ENCODE measurements at places on chromosomes 6 and 20.
A peak's percentile ranks its signal among the peaks of the same experiment; 100 is the strongest.

DNA sequence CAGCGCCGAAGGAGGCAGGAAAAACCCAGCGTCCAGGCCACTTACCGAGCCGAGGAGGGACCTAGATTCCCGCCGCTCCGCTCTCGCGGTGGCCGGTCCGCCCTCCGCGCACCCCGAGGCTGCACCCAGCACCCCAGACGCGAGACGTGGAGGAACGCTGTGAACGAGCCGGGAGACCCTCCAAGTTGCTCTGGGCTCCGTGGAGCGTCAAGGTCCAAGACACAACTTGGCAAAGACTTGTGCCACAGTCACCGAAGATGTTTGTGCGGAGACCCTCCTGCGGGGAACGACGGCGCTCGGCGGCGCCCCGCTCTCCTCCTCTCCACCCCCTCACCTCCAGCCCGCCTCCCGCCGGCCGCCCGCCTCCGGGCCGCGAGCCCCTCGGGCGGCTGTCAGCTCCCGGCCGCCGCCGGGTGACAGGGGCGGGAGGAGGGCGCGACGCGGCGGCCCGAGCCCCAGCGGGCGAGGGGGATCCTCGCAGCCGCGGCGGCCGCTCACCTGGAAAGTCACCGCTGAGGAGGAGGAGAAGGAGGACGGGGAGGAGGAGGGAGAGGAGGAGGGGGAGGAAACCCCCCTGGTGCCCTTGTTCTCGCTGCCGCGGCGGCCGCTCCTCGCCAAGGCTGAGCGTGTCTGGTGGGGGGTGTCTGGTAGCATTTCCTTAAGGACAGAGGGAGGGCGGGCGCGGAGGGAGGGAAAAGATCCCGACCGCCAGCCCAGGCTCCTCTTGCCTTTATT lies 637 bp upstream of the HIVEP2 start:
- peak; percentile 42 for DNase-seq

GRCh38 chr20:50116368-50116999 lies 3.5 kb upstream of the UBE2V1 start:
- no peak for DNase-seq

DNA sequence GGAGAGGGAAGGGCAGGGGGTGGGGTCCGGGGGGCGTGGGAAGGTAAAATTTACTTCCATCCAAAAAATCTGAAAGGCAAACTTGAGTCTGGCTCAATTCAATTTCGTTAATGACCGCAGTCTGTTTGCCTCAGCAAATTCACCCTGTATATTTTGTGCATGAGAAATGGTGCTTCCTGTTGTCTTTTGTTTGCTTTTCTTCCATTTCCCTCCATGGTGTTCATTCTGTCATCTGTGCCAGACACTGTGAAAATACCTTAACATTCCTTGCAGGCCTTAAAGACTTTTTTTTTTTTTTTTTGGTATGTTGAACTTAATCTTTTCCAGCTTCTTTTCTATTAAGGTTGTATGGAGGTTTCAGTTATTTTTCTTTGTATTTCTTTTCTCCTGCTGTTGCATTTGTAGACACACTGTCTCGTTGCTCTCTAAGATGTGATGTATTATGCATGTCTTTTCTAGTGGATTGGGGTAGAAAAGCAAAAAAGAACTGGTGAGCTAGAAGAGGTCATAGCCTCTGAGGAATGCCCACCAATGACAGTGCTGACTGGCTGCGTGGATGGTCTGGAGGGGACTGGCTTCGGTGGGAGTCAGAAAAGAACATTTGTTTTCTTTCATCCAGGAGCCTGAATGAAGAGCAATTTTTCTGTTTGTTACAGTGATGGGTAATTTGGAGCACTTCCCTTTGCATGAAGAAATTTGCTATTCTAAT lies 585.0 kb upstream of the MAP3K7 start:
- no peak for DNase-seq

GRCh38 chr6:24825130-24825630 lies 26.5 kb upstream of the ARMH2 start:
- no peak for DNase-seq

- DNase-seq, result no peak
Measured at GRCh38 chr6:2850538-2851113, 9.0 kb upstream of the SERPINB1 start.

- DNase-seq, result no peak
Measured at GRCh38 chr6:159981403-159982245, 12.7 kb downstream of the IGF2R start.

- no peak for DNase-seq
Measured at GRCh38 chr20:33896509-33896908, 85.4 kb downstream of the CHMP4B start.

GRCh38 chr6:169677096-169677495 lies 24.7 kb downstream of the WDR27 start:
- no peak for DNase-seq

DNA sequence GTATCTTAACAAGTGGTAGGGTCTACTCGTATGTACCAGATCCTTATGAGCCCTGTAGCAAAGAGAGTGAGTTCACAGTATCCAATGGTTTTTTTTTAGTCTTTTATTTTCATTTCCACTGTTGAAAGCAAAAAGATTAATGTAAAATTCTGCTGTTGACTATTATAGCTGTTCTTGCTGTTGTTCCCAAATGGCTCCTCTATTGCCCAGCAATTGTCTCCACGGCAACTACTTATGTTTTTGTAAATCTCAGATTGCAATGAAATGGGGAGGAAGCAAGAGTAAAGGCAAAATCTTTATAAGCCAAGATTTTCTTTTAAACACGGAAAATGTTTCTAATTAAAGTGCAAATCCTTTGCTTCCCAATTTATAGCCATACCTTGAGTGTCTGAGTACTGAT lies 406.1 kb downstream of the EPM2A start:
- no peak for DNase-seq
